Renal cortical epithelial cell (primary cell): ENCODE measurements at places on chromosomes 1 and 21. TPM values are rescaled to one million over a fixed set of nuclear protein-coding genes. Genes with fewer than 3 reads are reported as not detected.

Gene FCER1G
- total RNA-seq: not detected in 2 replicates

Gene RCC1
- 64.5 and 87.0 TPM in 2 replicates for total RNA-seq

Gene FCN3
- not detected in 2 replicates for total RNA-seq

Gene ZNF436
- 19.8 and 35.2 TPM in 2 replicates for total RNA-seq

Gene CDC42
- total RNA-seq: 233 and 926 TPM in 2 replicates

Gene S100A7
- not detected in 2 replicates for total RNA-seq

Gene OR2W3
- total RNA-seq: 0.15 TPM in 1 of 2 replicates, not detected in the other

Gene SHISA4
- total RNA-seq: 11.8 and 16.1 TPM in 2 replicates

Gene RIPK4
- total RNA-seq: 30.6 and 65.1 TPM in 2 replicates

Gene PLA2G4A
- total RNA-seq: 0.94 and 1.7 TPM in 2 replicates

Gene NLRP3
- 0.70 and 9.9 TPM in 2 replicates for total RNA-seq

Gene IL10
- total RNA-seq: not detected in 2 replicates

Gene TEX38
- total RNA-seq: not detected in 2 replicates

Gene PYHIN1
- not detected in 2 replicates for total RNA-seq

Gene SLC25A34
- total RNA-seq: 0.50 TPM in 1 of 2 replicates, not detected in the other

Gene DDX59
- 13.5 and 19.5 TPM in 2 replicates for total RNA-seq

Gene BRINP3
- 0.10 TPM in 1 of 2 replicates, not detected in the other for total RNA-seq

Gene C1QB
- not detected in 2 replicates for total RNA-seq
